NCI-H446 (cell line): ENCODE measurements at places on chromosomes 5 and 9.

DNA sequence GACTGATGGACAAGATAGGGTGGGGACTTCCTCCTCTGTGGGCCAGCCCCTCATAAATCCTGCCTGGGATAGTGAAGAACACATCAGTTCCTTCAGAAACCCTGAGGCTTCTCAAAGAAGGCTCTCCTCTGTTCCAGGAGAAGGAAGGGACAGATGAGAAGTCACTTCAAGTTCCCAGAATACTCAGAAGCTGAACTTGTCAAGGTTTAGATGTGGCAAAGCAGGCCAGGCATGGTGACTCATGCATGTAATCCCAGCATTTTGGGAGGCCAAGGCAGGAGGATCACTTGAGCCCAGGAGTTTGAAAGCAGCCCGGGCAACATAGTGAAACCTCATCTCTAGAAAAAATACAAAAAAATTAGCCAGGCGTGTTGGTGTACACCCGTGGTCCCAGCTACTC is 38.5 kb downstream of the STOM start:
- DNase-seq = no peak

- no peak for DNase-seq
Measured at GRCh38 chr5:172730981-172731679, 39.9 kb downstream of the DUSP1 start.

- DNase-seq = no peak
Measured at GRCh38 chr5:11044581-11044980, 283.5 kb upstream of the DAP start.

GRCh38 chr9:128323791-128324190 is 1.2 kb downstream of the COQ4 start:
- DNase-seq = no peak

DNA sequence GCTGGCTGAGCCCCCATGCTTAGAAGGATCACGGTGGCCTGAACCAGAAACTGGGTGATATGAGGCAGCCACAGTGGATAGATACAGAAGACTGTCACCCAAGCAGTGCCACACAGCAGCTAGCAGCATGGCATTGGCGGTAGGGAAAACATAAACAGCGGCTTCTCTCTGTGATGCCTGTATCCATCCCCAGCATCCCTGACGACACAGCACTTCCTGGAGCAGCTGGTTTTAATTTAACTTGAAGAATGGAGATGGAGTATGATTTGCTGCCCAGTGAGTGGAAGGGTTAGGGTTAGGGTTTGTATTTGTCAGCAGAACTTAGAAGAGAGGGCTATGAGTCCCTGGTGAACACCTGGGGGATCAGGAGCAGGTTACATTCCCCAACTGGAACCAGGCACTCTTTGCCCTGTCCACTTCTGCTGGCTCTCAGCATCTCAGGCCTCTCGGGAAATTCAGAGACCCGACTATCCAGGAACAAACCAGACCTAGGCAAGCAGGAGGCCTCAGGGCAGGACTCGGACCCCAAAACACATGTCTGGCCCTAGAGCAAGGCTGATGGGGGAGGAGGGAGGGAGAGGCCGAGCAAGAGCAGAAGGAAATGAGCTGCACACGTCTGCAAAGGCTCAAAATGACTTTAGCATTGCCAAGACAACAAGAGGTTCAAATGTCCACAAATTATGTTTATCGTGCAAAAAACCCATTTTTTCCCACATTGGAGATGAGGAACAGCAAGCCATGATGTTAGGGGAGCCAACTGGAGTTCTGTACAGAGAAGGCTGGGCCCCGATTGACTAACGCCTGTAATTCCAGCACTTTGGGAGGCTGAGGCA is 6.5 kb upstream of the GGTA1 start:
- DNase-seq = no peak

DNA sequence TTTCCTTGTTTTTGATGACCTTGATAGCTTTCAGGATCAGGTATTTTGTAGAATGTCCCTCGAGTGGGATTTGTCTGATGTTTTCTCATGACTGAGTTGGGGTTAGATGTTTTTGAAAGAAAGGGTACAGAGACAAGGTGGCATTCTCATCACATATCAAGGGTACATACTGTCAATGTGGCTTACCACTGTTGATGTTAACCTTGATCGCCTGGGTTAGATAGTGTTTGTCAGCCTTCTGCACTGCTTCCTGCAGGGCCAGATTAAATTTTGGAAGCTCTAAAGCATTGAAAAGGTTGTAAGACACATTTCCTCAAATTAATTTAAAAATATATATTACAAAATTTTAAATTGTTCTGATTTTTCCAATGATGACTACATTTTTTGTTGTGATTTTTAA is 287.4 kb upstream of the ACTBL2 start:
- DNase-seq = no peak

- no peak for DNase-seq
Measured at GRCh38 chr5:125898851-125899405, 524.3 kb upstream of the GRAMD2B start.

DNA sequence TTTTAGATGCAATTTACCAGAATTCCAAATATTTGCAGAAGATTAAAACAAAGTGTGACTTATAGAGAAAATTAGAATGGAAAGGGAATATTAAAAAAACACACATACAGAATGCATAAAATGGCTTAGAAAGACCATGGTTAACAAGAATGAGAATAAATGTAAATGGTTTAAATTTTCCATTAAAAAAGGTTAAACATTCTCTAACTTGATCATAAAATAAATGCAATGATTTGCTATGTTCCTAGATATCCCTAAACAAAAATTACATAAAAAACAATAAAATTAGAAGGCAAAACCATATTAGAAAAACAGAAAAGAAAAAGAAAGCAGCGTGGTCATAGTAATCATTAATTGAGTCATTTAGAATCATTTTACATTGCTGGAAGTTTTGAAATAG is 152.5 kb downstream of the TMEM38B start:
- no peak for DNase-seq

GRCh38 chr9:121233906-121234831 is 32.5 kb upstream of the RAB14 start:
- no peak for DNase-seq

- no peak for DNase-seq
Measured at GRCh38 chr5:19044311-19044710, 943.7 kb downstream of the CDH18 start.

GRCh38 chr9:130234340-130235260 is 31.0 kb upstream of the HMCN2 start:
- DNase-seq = no peak
